Jurkat, Clone E6-1 (cell line): ENCODE measurements at places on chromosomes 7 and 10.

- DNase-seq = no peak
These were observed 67.2 kb downstream of the ATAD1 start for GRCh38 chr10:87750817-87751216.

- peak; percentile 48 for DNase-seq
These were observed 20.2 kb upstream of the BAIAP2L1 start for GRCh38 chr7:98420966-98421612.

- DNase-seq = no peak
These were observed 258.0 kb upstream of the SP4 start for GRCh38 chr7:21169667-21170580.

GRCh38 chr10:70537398-70538194, 59.0 kb downstream of the PALD1 start:
- DNase-seq = no peak

- no peak for DNase-seq
These were observed 562.4 kb upstream of the AUTS2 start for GRCh38 chr7:69035826-69036225.
